NCI-H2029 (cell line): ENCODE measurements at places on chromosomes 2 and 18.

GRCh38 chr18:35158728-35159450, 81.9 kb upstream of the ZNF397 start:
- DNase-seq: peak; percentile 18

GRCh38 chr2:101571951-101572350, 97.0 kb upstream of the RFX8 start:
- no peak for DNase-seq

- DNase-seq: no peak
Observed at GRCh38 chr2:235510318-235510717, 16.5 kb downstream of the AGAP1 start.

DNA sequence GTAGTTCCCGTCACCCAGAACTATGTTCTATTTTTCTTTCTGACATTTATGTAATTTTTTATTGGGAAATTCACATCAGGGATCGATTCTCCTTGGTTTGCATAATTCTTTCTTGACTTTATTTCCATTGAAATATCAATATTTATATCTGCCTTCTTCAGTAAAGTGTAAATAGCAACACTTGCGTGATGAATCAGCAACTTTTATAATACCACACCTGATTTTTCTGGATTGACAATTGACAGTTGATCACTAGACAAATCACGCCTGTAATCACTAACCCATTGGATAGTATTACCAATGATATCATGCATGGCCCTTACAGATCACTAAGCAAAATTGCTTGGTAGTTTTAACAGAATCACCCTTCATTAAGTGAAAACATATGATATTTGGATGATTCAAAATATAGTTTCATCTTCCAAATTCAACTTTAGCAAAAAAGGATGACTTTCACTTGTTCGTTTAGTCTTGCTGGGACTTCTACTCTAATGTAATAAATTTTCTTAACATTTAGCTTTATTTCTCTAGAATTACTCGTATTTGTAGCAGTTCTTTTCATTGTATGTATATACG, 139.0 kb upstream of the RASGRP3 start:
- no peak for DNase-seq

DNA sequence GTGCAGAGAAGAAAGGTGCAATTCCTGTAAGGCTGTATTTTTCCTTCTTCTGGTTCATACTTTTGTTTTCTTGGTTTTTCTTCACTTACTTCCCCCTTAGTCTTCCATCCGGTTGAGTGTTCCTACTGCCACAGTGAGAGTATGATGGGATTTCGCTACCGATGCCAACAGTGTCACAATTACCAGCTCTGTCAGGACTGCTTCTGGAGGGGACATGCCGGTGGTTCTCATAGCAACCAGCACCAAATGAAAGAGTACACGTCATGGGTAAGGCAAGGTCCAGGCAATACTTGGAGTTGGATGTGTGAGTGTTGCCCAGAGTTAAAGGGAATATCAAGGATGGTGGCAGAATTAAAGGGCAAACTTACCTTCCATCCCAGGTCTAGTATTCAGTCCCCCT, 108.0 kb downstream of the DTNA start:
- no peak for DNase-seq

- DNase-seq: no peak
Observed at GRCh38 chr2:75527676-75528075, 33.1 kb downstream of the EVA1A start.

DNA sequence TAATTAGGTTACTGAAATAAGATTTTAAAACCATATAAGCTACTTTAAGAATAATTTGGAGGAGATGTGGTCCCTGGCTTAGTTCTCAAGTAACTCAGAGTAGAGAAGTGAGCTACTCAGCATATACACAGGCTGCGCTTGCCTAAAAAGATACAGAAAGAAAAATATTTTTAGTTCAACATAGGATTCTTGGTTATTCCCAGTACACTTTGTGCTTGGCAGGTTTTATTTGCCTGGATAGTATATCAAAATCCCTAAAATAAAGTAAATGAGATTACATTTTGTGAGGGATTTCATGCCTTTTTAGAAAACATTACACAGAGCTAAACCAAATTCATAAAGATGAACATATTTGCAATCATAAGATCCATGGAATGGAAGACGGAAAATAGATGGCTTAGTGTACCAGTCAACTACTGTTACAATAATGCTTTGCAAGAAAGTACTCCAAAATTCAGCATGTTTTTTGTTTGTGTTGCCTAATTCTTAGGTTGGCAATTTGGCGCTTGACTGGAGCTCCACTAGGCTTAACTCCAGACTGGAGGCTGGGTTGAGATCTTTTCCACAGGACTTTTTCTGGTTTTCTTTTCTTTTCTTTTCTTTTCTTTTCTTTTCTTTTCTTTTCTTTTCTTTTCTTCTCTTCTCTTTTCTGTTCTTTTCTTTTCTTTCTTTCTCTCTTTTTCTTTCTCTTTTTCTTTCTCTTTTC, 600.5 kb upstream of the SYT4 start:
- no peak for DNase-seq

DNA sequence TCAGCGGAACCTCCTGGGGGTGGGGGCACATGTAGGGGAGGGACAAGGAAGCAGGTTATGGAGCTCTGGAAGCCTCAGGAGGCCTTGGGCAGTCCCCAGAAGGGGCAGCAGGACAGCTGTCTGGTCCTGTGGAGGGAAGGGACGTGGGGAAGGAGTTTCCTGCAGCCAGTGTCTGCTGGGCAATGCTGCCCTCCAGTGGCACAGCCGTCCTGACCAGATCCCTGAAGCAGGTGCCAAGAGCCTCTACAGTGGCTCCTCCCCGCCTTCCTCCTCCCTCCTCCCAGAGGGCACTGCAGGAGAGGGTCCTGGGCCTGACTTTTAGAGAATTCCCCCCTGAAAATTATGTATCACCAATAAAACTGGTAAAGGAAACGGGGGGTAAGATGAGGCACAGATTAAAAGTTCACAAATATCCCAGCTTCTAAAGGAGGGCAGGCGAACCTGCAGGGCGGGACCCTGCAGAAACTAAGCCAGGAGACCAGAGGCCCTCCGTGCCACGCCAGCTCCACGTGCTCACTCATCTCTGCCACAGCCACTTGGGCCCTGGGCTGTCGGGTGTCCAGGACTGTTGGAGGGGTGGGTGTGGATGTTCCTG, 258.5 kb downstream of the TWIST2 start:
- DNase-seq: peak; percentile 59

DNA sequence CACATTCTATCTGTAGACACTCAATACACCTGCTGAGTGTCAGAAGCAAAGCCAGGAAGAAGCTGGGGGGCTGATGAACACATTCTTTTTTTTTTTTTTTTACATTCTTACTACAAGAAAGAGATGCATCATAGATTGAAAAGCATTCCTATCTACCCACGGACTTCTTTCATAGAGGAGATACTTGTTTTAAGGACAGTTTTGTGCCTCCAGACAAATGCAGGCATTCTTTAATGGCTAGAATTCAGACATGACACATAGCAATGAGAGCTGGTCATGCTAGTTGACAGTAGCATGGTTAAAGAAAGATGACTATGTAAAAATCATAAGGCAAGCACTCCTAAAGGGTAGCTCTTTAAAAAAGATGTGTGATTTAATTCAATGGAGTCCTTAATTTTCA, 110.2 kb downstream of the EPHA4 start:
- no peak for DNase-seq

GRCh38 chr2:104752504-104752903, 101.4 kb upstream of the POU3F3 start:
- no peak for DNase-seq

DNA sequence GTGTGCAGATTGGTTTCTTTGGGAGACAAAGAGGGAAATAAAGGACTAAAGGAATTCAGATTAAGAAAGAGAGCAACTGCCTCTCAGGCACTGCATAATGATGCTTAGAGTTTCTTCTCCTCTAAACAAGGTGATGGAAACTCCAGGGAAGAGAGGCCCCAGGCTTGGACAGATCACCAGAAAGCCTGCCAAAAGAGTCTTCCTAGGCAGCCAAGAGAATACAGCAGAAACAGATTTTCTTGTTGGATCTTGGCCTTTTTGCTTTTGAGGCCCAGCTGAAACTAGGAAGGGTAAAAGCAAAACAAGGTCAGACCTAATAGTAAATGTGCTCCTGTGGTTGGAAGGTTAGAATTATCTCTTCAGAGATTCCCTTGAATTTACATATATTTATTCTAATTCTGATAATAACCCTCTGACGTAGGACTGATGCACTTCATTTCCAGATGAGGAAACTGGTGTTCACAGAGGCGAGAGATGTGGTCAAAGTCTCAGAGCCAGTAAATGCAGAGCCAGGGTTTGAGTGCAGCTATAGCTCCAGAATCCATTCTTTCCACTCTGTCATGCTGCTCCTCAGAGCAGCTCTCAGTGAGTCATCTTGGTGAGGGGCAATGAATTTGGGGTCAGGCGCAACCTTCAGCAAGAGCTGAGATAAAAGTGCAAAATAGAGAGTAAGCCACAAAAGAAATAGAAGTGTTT, 142.3 kb upstream of the FBXO11 start:
- DNase-seq: no peak

- DNase-seq: no peak
Observed at GRCh38 chr2:127576433-127577207, 41.1 kb downstream of the MYO7B start.

- no peak for DNase-seq
Observed at GRCh38 chr2:69271831-69272257, 115.2 kb downstream of the GFPT1 start.

DNA sequence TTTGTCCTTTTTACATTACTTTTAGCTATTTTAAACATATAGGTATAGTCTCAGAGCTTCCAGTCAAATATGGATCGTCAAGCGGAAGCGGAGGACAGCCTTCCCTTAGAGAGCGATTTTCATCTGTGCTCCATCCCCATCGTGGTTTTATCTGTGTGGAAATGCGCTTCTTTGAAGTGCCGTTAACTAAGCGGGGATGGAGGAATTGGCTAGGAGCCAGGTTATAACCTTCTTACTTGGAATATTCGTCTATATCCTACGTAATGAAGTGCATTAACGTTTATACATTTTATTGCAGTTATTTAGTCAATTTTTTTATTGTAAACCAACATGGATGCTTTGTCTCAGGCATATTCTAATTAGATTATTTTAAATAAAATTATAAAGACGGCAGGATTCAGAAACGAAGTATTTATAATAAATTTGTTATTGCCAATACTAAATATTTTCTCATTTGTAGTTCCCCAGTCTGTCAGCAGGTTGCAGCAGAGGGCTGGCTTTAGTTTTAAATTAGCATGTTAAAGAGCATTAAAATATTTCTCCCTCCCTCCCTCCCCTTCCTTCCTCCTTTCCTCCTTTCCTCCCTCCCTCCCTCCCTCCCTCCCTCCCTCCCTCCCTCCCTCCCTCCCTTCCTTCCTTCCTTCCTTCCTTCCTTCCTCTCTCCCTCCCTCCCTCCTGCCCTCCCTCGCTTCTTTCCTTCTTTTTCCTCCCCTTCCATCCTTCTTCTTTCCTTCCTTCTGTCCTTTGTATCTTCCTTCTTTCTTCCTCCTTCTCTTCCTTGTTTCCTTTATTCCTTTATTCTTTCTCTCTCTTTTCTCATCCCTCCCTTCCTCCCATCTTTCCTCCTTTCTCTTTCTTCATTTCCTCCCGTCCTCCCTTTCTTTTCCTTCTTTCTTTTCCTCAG, 80.6 kb upstream of the DOCK10 start:
- peak; percentile 4 for DNase-seq

- peak; percentile 47 for DNase-seq
Observed at GRCh38 chr2:122145856-122146255, 390.4 kb downstream of the TSN start.

GRCh38 chr2:142599504-142599903, 278.0 kb upstream of the KYNU start:
- no peak for DNase-seq

DNA sequence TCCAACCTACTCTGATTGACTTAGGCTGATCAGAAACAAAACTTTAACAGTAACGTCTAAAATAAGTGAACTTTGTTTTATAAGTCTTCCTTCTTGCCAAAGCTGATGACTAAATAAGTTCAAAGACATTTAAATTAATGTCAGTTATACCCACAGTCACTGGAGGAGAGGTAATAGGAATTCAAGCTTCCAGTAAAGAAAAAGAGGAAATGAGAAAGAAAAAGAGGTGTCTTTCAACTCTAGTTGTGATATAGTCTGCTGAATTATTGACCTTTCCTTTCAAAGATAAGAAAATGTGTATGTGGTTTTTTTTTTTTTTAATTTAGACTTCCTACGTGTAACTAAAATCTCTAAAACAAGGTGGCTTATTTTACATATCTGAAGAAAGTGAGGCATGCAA, 191.5 kb downstream of the SLC8A1 start:
- no peak for DNase-seq
